ENCODE measurements at places on chromosomes 1 and 21.

GRCh38 chr1:243269461-243269801 lies 13.6 kb downstream of the SDCCAG8 start:
- DNase-seq: no peak

DNA sequence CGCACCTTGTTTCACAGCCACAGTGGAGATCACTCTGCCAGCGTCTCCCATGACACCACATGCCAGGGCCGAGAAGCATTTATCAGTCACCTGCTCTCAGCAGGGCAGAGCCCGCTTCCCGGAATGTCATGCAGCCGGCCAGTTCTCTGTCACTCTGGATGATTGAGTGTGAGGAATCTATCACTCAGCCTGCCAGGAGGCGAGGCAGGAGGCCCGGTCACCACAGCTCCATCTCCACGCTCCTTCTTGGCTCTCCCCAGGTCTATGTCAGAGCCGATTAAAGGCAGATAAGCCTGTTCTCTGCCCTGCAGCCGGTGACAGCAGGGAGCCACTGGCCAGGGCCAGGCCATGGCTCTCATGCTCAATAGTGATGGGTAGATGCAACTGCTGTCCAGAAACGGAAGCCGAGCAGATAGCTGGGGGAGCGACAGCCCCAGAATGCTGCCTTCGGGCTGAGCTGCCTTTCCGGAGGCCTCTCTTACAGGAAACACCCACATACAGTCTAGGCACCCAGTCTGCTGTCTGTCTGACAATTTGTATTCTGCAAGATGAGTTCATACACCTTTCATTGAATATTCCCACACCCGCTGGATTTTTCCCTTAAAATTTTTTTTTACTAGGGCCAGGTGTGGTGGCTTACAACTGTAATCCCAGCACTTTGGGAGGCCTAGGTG lies 64.1 kb downstream of the ACTL8 start:
- DNase-seq: no peak

- DNase-seq: no peak
Observed at GRCh38 chr1:86478416-86479156, 9.9 kb downstream of the CLCA1 start.

DNA sequence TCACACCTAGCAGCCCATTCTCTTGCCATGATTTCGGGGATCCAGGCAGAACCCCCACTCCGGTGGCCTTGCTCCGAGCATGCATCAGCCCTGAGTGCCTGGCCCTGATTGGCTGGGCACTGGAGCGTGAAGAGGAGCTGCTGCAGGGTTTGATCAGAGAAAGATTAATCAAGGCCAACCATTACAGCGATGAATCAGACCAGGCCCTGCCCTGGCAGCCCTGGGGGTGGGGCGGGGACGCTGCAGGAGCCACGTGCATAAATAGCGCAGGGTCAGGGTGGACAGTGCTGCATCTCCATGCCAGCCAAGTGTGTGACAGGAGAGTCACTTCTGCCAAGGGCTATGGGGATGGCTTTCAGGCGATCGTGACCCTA lies 3.4 kb upstream of the FAM131C start:
- no peak for DNase-seq

DNA sequence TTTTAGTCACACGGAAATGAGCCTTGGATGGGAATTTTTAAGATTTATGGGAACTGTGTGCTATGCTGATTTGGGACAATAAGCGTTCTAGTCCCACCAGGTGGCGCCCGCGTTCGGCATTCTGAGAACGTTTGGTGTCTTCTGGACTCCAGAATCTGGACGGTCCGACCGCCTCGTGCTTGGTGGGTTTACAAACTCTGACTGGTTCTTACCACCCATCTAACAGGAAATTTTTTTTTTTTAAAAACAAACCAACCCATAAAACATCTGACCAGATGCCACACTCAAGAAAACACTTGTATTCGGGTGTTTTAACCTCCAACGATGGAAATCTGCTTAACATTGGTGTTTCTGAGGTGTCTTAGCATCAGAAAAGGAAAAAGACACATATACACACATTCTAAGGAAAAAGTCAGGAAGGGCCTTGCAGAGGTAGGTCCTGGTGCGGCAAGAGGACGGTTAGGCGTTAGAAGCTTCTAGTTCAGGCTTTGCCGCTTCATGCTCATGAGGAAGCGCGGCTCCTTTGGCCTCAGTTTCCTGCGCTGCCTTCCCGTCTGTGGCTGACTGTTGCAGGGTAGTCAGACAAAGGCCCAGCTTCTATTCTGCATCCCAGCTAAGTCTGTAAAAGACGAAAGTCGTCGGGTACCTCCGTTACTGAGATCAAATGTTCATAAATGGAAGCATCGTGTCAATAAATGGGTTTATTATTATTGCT lies 814 bp upstream of the DYRK3 start:
- peak; percentile 60 for DNase-seq

GRCh38 chr1:166322470-166322869 lies 155.7 kb upstream of the FAM78B start:
- no peak for DNase-seq

DNA sequence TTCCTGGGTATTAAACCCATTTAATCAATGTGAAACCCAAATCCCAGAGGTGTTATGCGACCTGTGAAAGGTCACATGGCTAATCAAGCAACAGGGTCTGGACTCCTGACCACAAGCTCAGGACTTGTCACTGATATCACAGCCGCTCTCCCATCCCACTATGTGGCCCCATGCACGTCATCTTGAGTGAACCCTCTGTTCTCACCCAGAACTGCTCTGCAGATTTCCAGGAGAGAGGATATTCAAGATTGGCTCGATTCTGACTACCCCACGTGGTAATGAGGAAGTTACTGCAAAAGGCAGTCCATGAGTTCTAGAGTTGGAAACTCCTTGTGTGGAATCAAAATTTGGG lies 173.5 kb upstream of the ETV3 start:
- no peak for DNase-seq

- no peak for DNase-seq
Observed at GRCh38 chr1:164557270-164557669, 1.7 kb upstream of the PBX1 start.

DNA sequence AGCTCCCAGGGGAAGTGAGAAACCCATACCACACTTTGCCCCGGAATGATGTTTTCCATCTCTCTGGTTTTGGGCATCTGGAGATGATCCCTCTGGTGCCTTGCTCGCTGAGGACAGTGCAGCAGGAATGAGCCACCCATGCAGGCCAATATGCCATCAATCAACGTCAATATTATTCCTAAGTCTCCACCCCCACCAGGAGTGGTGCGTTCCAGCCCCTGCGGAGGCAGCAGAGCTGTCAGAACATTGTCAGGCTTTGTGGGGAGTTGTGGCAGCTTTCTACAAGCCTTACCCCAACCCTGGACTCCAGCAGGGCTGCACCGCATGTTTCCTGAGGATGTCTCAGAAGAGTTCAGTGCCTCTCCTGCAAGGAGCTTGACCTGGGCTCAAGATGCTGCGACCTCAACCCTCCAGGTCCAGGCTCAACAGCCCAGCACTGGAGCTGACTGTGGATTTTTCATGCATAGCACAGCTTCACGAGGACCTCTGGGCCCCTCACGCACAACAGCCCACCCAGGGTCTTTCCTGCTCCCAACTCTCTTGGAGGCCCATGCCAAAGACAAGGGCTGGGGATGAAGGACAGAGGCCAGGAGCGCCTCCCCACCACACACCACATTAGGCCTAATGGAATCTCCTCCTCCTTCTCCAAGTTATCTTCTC lies 67.5 kb downstream of the PSMG1 start:
- no peak for DNase-seq

- no peak for DNase-seq
Observed at GRCh38 chr1:211581526-211581925, 2.6 kb upstream of the SLC30A1 start.

- no peak for DNase-seq
Observed at GRCh38 chr1:25500694-25501093, 42.7 kb upstream of the LDLRAP1 start.

DNA sequence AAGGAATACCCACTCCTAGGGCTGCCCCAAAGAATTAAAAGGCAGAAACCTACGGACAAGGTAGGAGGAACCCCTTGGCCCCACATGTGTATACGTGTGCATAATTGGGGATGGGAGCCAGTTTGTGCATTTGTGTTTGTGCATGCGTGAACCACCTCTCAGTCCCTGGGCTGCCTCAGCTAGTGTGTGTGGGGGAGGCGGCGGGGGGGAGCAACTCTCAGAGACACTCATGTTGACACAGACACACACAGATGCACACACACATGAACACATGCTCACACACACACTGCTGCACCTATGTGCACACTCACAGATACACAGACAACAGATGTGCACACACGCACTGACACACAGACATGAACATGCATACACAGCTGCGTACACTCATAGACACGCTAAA lies 5.1 kb downstream of the LDLRAD1 start:
- DNase-seq: no peak

DNA sequence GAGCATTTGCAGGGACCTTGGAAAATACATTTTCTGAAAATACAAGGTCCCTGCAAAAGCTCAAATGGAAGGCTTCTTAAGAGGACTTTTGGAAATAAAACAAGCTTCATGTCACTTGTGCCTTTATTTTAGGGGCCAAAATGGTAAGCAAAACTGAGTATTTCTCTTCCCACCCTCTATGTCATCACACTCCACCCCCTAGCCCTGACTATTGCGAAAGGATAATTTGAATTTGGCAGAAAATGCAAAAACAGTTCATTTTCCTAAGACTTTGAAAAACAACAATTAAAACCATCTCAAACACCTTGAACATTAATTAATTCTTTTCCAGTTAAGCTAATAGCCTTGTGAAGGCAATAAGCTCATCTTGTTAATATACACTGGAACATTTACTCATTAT lies 201.7 kb downstream of the TM2D1 start:
- no peak for DNase-seq

DNA sequence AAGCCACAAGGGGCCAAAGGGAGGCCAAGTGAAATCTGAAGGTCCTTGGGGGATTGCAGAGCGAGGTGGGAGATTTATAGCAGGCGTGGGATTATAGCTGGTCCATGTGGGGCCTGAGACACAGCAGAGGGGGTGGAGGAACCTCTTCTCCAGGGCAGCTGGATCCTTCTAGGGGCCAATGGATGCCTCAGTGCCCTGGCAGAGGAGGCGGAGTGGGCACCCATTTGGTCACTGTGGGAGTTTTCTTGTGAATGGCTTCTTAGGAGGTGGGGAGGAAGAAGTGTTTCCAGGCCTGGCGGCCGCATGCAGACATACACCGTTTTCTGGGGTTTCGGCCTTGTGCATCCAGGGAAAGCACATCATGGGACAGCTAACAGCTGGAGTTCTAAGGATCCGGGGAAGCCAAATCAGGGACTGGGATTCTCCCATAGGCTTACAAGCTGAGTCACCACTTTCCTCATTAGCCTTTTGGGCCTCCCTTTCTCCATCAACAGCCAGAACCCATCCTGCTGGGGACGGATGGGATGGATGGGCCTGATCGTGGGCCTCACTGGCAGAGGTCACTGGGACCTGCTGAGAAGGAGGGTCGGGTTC lies 76.5 kb downstream of the RHOU start:
- no peak for DNase-seq

DNA sequence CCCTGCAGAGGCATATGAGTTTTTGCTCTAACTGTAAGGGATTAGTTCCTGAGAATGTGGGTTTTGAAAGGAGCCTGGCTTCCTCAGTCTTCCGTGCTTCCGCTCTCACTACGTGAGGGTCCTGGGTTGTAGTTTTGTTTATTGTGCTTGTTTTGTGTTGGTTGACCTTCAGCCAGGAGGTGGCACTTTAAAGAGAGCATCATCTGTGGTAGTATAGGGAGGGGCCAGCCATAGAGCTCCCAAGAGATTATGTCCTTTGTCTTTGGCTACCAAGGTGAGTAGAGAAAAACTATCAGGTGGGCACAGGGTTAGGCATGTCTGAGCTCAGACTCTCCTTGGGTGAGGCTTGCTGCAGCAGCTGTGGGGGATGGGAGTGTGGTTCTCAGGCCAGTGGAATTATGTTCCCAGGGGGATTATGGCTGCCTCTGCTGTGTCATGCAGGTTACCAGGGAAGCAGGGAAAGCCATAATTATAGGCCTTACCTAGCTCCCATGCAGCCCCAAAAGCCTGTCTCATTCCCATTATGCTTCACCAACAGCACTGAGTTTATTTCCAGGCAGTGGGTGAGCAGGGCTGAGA lies 23.5 kb downstream of the CYP4B1 start:
- DNase-seq: no peak

- peak; percentile 57 for DNase-seq
Observed at GRCh38 chr1:156488566-156489165, 11.9 kb downstream of the MEF2D start.
